ENCODE measurements at places on chromosomes 1 and 21.

- DNase-seq: no peak
These were observed 61.2 kb downstream of the WNT9A start for GRCh38 chr1:227886503-227886961.

DNA sequence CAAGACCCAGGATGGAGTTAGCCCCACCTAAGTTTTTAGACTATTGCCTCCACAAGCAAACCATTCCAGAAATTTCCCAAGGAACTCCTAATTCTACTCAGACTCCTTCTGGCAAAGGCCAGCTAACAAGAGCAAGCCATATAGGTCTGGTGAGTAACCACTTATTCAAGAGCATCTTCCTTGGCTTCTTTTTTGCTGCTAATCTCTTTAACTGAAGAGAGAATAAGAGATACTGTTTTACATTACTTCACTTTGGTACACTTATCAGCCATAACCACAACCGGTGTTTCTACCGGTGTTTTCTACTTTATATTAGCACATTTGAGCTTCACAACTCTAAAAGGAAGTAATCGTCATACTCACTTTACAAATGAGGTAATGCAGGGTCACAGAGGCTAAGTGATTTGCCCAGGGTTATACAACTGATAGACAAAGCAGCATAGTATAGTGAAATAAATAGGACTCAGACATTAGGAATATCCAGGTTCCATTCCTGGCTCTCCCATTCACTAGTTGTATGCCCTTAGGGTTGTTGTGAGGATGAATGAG, 1.7 kb upstream of the EPS15 start:
- no peak for DNase-seq

- DNase-seq: no peak
These were observed at the start of gene ITLN1 for GRCh38 chr1:160885042-160885441. Gene ITLN1, minus strand, starts transcription at chr1:160885180. Its CDS starts 303 bp downstream, at chr1:160884877.

GRCh38 chr1:113479713-113480676, 89.7 kb downstream of the MAGI3 start:
- no peak for DNase-seq

GRCh38 chr1:235102993-235103411, 25.6 kb downstream of the TOMM20 start:
- DNase-seq: no peak

DNA sequence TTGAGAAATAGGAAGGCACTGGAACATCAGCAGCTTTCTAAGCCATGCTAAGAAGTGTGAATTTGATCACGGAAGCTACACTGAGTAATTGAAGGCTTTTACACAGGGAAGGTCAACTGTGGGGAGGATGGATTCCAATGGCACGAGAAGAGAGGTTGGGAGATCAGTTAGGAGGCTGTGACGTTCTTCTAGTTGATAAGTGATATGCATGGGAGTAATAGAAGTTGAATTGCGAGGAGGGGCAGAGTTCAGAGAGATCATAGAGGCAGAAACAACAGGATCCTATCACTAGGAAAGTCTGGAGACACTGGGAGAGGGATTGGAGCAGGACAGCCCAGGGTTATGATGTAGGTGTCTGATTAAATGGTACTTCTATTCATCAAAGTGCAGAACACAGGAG, 16.2 kb downstream of the LMOD1 start:
- DNase-seq: no peak

DNA sequence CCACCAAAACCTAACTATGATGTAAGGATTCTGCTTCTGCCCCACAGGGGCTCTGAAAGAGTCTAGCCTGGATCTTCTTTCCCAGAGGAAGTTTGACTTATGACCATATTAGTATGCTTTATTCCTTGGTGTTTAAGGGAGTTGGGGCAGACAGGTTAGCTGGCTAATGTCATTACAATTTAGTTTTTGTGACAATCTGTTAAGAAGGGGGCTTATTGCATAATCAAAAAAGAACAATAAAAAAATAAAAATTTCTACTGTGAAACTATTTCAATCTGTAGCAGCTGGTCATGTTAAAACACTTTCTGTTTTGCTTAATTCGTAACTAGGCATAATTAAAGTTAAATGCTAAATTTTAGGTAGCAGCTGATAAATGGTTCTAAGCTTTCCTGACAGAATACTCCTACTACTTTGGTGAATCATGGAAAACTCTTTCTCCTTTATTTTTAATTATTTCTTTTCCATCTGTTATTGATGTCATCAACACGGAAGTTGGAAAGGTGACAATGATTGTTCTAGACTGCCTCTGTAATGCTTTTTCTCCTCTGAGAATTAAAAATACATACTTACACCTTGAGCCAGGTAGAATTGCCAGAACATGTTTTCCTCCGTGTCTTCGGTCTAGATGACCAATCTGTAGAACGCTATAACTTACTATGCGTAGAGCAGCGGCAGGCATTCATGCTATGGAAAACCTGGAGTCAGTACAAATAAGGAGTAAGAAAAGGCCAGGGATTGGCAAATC, 18.6 kb downstream of the DYRK3 start:
- DNase-seq: no peak

DNA sequence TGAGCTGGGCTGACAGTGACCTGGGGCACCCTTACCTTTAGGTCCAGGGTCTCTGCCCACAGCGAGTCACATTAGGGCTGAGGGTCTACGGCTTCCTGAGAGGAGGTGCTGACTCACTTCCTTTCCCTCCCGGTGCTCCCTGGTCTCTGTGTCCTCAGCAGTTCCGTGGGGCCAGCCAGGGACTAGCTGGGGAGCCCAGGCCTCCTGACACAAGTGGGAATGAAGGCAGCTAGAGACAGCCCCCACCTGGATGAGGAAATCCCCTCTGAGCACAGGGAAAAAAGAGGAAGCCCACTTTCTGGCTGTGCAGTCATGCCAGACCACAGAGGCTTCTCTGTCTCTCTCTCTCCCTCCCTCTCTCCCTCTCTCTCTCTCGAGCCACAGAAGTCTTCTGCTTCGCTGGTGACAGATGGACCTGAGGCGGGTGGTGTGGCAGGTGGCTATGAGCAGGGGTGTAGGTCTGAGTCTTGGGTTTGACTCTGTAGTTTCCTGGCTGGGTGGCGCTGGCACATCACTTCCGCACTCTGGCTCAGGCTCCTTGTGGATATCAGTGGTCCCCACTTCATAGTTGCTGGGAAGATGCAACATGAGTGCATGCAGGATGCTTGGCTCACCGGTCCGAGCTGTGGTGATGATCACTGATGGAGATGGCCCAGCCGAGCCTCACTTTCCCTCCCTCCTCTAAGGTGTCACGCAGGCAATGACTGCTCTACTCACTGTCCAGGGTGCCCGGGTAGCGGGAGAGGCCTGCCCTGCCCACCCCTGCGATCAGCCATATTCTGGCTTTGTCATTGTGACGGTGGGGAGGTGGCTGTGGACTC, 3.5 kb downstream of the SLC66A1 start:
- DNase-seq: peak; percentile 32

DNA sequence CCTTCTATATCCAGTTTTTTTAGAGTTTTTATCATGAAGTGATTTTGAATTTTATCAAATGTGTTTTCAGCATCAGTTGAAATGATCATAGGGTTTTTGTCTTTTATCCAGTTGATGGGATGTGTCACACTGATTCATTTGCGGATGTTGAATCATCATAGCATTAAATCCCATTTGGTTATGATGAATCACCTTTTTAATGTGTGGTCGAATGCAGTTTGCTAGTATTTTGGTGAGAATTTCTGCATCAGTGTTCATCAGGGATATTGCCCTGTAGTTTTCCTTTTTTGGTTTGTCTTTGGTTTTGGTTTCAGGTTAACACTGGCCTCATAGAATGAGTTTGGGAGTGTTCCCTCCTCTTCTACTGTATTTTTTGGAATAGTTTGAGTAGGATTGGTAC, 80.3 kb downstream of the DIRAS3 start:
- peak; percentile 82 for DNase-seq

GRCh38 chr21:27057997-27058396, 91.1 kb upstream of the ADAMTS5 start:
- no peak for DNase-seq

- DNase-seq: no peak
These were observed 25.2 kb upstream of the KIF26B start for GRCh38 chr1:245129319-245130240.

- no peak for DNase-seq
These were observed at the start of gene PAX7 for GRCh38 chr1:18630511-18631495. Gene PAX7, plus strand, starts transcription at chr1:18630846. Its CDS starts 758 bp downstream, at chr1:18631604.

DNA sequence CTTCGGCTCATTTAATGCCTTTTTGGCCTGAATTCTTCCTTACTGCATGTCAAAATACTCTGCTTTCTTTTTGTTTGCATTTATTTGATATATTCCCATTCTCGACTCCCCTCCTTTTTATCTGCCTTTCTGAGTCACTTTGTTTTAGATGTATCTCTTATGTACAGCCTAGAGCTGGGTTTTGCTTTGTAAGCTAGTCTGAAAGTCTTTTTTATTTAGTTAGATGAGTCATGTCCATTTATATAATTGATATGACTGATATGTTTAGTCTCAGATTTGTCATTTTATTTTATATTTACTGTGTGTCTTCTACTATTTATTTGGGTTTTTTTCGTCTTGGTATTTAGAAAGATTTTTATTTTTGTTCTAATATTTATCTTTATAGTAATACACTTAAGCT, 33.6 kb upstream of the GNG5 start:
- DNase-seq: peak; percentile 7

GRCh38 chr1:205438213-205439158, 16.6 kb upstream of the LEMD1 start:
- DNase-seq: no peak

GRCh38 chr1:12556368-12556930, 61.6 kb downstream of the DHRS3 start:
- DNase-seq: peak; percentile 76

- no peak for DNase-seq
These were observed at the start of gene VCAM1 for GRCh38 chr1:100719490-100719889. Gene VCAM1, plus strand, starts transcription at chr1:100719742. Its CDS starts 119 bp downstream, at chr1:100719861.

All from SW480 (cell line).